ENCODE measurements at places on chromosomes 2 and 18.
A peak's percentile ranks its signal among the peaks of the same experiment; 100 is the strongest.

DNA sequence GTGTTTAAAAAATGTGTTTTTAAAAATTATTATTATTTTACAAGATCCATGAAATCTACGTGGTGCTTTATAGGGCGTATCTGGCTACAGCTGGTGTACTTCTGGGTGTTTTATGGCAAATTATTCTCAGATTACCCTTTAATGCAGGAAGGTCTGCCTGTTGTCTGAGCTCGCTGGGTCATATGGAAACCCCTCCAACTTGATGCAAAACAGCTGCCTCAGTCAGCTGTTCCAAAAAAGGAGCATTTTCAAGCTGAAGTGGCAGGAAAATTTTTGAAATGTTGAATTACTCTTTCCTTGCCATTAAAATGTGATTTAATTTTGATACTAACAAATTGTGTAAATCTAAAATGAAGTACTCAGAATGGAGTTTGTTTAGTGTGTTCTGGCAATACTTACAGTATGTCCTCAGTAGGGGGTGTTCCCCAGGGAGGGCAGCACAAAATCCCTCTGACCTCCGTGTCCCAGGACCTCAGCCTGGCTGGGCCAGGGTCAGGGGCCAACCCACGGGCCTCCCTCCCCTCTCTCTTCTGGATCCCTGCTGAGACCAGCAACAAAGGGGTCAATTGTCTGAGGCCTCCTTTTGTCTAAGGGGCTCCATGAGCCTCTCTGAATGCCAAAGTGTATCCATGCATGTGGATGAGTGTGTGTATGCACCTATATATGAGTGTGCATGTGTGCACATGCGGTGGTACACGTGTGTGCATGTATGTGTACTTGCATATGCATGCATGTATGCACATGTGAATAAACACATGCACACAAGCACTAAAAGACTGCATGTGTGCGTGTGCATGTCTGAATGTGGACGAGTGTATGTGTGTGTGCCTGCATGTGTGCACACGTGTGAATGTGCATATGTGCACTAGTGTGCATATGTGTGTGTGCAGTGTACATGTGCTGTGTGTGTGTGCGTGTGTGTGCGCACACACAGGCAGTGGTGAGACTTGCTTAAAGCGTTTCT, 105.4 kb downstream of the ACOXL start:
- no peak for DNase-seq

DNA sequence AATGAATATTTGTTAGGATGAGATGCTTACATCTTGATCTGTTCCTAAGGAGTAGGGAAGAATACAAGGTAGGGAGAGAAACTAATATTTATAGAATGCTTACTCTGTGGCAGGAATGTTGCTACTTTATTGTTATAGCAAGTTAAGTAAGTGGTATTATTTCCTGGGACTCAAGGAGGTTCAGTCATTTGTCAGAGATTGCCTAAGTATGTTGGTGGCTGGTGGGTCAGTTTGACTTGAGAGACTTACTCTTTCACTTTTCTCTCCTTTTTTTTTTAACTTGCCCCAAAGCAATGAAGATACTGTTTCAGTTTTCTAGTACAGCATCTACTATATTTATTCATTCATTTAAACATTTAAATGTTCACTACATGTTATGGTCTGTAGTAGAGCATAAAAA, 209.2 kb upstream of the STON1 start:
- DNase-seq = no peak

DNA sequence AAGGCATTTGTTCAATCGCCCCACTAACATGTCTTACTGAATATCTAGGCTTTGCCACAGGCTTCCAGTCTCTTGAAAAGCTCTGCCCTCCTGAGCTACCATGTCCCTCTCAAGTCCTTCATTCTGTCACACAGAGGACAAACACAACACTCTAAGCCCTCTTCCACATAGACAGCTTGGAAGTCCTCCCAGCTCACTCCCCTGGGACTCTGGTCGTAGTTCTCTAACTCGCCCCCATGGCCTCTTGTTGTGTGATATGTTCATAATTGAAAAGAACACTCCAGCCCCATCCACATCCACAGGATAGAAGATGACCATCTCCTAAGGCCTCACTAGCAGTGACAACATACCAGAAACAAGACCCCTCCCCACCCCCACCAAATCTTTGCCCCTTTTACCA, 37.9 kb downstream of the BUB1 start:
- DNase-seq = no peak

DNA sequence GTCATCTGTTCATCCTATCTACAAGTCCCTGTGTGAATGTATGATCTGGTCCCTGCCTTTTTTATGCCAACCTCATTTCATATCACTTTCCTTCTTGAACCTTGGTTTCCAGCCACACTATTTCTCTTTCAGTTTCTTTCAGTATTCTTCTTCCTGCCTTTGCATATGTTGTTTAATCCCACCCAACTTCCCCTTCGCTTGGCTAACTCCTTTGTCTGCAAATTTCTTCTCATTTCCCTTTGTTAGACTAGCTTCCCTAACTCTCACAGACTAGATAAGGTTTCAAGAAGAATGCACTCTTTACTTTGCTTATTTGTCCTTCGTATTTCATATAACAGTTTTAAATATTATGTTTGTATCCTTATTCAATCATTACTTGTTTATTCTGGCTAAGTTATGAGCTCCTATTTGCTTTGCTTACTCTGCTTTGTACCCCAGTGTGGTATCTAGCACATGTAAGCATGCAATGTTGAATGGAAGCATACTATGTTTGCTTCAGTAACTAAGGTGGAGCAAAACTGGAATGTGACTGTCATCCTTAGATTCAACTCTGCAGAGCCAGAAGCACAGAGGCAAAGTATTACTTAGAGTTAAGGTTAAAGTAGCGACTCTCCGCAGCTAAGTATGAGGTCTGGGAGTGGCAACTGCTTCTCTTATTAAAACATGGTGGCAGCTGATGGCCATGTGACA, 681.3 kb downstream of the CPS1 start:
- DNase-seq = peak; percentile 51

DNA sequence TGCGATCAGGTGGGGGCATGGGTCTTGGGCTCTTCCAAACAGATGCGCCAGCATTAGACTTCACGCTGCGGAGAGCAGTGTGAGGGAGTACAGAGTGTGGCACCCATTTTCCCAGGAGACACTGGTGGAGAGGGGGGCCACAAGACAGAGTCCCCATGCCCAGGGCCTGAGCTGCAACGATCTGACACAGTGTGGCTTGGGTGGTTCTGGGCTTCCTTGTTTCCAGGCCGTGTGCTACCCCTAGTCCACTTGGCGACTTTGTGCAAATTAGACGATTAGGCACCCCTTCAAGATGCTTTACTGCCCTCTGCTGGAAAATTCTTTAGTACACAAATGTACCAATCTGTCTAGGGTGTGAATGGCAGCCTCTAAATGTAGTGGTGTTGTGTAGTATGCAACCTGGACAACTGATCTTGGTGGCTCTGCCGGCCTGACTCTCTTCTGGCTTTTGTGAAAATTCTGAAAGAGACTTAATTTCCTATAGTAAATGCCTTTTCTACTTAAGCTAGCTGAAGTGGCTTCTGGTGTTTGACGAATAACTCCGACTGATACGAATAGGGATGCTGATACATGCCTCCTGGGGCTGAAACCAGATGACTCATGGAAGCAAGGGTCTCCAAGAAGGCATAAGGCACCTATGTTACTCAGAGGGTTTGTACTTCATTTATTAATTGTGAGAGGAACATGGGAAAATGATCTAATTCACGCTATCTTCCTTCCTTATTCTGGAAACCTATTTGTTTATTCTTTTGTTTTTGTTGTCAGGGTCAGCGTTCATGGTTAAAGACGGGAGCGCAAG, 92.3 kb upstream of the SMAD2 start:
- peak; percentile 87 for DNase-seq

DNA sequence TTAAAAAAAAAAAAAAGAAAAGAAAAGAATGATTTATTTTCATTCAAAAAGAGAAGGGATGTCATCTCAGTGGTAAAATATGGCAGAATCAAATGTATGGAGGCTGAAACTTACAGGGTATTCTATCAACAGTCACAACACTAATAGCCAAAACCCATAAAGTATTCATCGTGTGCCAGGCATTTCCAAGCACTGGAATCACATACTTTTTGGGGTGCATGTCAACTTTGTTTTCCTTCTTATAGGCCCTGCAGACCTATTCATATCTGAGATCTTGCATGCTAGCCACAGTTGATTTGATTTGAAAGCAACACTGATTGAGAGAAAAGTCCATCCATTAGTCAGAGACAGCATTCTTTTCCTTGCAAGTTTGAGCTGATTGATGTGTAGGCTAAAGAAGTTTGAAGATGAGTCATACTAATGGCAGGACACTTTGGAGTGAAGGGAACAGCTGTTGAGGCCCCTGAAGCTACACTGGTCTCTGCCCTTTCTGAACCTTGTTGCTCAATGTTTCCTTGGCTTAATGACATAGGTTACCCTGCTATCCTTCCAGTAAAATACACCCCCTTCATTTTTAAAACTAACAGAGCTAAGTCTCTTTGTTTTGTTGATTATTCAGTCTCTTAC, 22.0 kb downstream of the KATNAL2 start:
- no peak for DNase-seq

- no peak for DNase-seq
Observed at GRCh38 chr2:2188344-2188920, 142.6 kb downstream of the MYT1L start.

DNA sequence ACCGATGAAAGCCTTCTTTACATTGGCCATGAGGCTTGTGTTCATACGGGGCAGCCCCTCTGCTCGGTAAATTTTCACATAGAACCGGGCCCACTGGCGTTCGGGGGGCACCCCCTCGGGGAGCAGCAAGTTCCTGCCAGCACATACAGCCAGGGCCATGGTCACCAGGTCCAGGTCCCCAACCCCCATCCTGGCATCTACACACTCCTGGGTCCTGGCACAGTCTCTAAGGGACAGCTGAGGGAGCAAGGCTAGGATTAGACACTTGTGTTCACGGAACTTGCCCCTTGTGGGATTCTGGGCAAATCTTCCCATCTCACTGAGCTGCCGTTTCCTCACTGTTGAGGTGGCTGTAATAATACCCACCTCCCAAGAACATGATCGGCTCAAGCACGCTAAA, 5.6 kb upstream of the OTOF start:
- no peak for DNase-seq

GRCh38 chr2:172088245-172089004, 3.1 kb downstream of the DLX1 start:
- no peak for DNase-seq

GRCh38 chr2:174797781-174798276, 33.6 kb upstream of the CHRNA1 start:
- no peak for DNase-seq

DNA sequence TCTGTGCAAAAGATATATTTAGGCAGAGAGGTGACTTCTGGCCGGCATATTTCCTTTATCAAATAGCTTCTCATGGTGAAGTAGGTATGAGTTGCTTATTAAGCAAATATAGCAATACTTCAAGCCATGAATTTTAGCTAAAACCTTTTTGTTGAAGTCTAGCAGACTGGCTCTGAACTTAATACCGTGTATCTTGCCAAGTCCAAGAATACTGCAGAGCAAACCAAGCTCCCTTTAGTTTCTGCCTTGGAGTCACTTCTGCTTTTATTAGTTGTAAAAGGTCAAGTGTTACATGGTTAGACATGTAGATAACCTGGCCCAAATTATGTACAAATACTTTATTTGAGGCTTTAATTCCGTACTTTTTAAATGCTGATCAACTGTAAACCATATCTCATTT, 627.6 kb upstream of the PKDCC start:
- DNase-seq = no peak

DNA sequence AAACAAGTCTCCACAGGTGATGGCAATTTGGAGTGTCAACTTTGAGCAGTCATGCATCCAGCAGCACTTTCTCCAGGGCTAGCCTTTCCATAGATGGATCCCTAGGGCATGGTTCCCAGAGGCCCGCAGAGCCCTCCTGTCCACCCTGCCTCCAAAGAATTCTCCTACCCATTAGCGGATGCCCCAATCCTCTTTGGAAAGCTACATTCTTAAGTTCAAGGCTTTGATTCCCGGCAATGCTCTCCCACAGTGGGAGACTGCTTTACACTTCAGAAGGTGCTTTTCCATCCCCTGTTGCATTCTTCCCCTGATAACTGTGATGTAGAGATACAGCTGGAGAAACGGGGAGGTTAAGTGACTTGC, 61.3 kb downstream of the ACAA2 start:
- no peak for DNase-seq

DNA sequence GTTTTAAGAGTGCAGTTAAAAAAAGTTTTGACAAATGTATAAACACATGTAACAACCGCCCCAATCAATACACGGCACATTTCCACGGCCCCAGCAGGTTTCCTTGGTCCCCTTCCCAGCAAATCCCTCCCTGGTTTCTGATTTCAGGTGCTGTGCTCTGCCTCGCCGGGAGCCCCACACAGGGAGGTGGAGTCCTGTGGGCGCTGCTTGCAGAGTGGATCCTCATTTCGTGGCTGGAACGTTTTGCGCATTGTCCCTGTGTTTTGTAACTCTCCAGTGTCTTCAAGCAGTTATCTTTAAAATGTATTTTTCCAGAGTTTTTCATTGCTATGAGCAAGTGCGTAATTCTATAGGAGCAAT, 124.8 kb downstream of the GALR1 start:
- no peak for DNase-seq

DNA sequence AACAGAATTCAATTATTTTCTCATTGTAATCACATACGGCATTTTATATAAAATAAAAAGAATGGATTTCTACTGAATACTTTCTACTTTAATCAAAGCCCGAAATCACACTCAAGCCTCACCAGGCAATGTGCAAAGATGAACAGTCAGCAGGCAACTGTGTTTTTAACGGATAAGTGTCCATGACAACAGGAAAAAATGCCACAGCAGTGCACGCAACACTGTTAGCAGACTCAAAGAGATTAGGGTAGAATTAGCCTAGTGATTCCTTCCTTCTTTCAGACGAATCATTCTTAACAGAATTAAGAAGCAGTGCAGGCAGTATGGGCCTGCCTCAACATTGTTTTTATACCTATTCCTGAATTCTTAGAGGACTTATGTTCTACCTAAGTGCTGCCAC, 135.6 kb downstream of the CDH2 start:
- DNase-seq = no peak

- DNase-seq = no peak
Observed at GRCh38 chr2:25470806-25471205, 129.1 kb upstream of the DNMT3A start.

GRCh38 chr2:230861552-230862255, 3.0 kb upstream of the ITM2C start:
- no peak for DNase-seq

GRCh38 chr18:36128530-36128870, 640 bp downstream of the SLC39A6 start:
- no peak for DNase-seq

GRCh38 chr2:127811397-127812321, 688 bp upstream of the WDR33 start:
- DNase-seq = no peak

DNA sequence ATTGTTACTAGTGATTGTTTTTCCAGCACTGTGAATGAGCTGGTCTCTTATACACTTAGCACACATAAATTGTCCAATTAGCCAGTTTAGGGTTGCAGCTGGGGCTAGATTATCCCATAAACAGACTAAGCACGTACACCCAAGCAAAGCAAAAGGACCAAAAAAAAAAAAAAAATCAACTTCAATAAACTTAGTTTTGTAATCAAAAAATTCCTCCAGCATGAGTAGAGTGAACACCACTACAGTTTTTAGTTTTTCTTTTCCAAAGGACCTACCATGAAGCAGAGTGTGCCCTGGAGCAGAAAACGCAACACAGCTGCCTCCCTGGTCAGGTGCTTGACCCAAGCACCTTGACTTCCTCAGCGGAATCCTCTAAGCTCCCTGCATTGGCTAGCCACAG, 249.4 kb upstream of the SLC14A2 start:
- DNase-seq = no peak
